Suppressor macrophage treated with lipopolysaccharide for 1 hour (primary cell): ENCODE measurements at places on chromosomes 1 and 21.

GRCh38 chr1:109716121-109716520 is 4.1 kb downstream of the GSTM5 start:
- DNase-seq = no peak

- no peak for DNase-seq
Measured at GRCh38 chr1:72357411-72357810, 75.1 kb upstream of the NEGR1 start.

GRCh38 chr1:41051022-41051421 is 29.5 kb upstream of the SLFNL1 start:
- no peak for DNase-seq

GRCh38 chr1:192592517-192592916 is 16.9 kb downstream of the RGS1 start:
- DNase-seq = no peak

GRCh38 chr1:24795236-24795635 is 50.0 kb downstream of the CLIC4 start:
- DNase-seq = no peak

DNA sequence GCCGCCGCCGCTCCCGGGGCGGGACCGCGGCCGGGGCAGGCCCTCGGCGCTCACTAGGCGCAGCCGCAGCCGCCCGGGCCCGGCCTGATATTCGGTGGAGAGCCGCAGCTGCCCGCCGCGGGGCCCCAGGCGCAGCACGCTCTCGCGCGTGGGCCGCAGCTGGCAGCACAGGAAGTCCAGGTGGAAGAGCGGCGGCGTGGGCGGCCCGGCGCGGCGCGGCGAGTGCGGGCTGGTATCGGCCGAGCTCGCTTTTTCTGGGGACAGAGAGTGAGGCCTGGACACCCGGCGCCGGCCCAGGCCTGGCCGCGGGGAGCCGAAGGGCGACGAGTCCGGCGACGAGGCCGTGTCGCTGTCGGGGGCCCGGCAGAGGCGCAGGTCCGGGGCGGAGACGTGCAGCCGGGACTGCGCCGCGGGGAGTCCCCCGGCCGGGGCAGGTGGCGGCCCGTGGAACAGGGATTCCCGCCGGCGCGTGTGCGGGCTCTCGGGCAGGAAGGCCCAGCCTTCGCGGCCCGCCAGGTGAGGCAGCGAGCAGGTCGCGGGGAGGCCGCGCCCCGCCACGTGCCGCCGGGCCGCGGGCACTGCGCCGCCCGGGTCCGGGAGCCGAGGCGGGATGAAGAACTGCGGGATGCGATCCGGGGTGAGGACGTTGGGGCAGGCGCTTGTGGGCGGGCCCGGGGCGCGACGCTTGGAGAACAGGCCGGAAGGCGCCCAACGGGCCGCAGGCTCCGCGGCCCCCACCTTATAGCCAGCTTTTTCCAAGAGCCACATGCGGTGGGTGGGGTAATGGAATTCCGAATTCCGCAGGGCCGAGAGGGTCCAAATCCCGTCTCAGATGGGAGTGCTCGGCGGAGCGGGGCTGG is 1.2 kb downstream of the C2CD4D start:
- peak; percentile 74 for DNase-seq

- DNase-seq = no peak
Measured at GRCh38 chr1:112911506-112912220, 44.3 kb downstream of the SLC16A1 start.

DNA sequence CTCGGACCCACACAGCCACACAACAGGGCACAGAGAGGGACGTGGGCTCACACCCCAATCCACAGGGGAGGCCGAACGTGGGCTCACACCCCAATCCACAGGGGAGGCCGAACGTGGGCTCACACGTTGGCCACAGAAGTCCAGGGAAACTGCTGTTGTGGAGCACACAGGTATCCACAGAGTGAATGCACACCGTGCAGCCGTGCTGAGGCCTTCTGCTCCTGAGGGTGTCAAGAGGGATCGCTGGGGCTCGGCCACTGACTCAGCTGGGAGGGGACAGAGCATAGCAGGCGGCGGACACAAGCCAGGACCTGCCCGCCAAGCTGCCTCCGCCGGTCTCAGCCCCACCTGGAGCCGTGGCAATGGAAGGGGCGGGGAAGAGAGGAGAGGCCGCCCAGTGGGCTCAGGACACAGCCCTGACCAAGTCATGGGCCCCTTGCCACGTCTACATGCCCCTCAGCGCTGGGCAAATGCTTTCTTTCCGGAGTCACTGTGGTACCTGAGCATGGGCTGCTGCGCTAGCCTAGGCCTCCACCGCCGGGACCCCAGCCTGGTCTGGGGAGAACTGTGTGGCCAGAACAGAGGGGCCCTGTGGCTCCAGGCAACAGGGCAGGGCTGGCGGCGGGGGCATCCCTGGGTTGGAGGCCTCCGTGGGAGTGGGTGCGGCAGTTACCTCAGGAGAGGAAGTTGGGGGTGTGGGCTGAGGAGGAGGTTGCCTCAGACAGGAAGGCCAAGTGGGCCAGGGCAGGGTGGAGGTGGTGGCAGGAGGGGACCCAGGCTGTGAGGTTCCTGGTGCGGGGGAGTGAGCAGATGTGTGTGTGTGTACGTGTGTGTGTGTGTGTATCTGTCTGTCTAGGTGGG is 1.2 kb downstream of the SYTL1 start:
- peak; percentile 43 for DNase-seq

DNA sequence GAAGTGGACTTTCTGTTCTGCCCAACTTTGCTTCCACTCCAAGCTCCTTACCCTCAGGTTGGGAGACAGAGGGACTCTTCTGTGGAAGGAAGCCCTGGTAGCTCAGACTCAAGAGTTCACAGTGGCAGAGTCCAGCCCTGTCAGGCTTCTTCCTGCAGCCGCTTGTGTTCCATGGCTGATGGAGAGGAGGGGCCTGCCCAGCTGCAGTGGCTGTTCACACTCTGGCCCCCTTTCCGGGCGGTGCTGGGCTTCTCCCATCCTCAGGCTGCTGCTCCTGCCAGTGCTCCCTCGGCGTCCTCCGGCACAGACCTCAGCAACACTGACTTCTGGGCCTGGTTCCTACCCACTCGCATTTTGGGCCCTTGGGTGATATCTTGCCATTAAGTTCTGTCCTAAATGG is 4.0 kb downstream of the KRTAP10-1 start:
- no peak for DNase-seq

DNA sequence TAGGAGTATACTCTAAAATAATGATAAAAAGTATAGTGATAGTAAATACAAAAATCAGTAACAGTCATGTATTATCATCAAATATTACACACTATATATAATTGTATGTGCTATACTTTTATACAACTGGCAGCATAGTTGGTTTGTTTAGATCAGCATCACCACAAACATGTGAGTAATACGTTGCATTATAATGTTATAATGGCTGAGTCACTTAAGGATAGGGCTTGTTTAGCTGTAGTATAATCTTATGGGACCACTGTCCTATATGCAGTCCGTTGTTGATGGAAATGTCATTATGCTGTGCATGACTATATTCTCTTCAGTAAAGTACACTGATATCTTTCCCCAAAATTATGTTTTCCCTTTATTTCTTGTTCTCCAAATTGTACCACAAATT is 92.8 kb downstream of the LYPLAL1 start:
- DNase-seq = no peak

DNA sequence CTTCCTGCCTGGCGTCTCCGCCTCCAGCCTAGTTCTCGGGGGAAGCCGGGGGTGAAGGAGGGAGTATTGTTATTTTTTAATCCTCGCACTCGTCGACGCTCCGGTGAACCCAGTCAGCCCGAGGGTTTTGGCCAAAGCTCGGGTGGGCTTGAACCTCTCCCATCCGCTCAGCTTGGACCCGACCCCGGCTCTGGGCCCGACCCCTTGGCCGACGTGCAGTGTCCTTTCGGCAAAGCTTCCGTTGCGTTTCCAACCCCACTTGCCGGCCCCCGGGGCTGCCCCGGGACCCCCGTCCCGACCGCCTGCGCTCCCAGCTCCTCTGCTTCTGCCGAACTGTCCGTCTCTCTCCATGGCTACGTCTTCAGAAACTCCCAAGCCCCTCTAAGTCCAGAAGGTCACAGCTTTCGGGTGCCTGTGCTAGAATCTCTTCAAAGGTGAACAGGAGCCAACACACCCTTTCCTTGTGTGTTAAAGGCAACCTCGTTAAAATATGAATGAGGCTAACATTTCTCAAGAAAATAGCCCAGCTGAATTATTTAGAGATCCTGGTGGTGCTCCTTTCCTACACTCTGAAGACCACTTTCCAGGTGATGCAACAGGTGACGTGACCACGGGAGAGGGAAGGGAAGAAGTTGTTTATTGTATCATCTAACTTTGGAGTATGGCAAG is 647 bp downstream of the DESI2 start:
- peak; percentile 25 for DNase-seq

GRCh38 chr1:25566730-25567341 is 23.4 kb downstream of the LDLRAP1 start:
- no peak for DNase-seq
